ENCODE measurements at places on chromosomes 1 and 21.

- DNase-seq: no peak
These were observed 32.0 kb downstream of the CCSAP start for GRCh38 chr1:229310833-229311232.

- DNase-seq: no peak
These were observed 59.9 kb downstream of the LDLRAD2 start for GRCh38 chr1:21871943-21872342.

DNA sequence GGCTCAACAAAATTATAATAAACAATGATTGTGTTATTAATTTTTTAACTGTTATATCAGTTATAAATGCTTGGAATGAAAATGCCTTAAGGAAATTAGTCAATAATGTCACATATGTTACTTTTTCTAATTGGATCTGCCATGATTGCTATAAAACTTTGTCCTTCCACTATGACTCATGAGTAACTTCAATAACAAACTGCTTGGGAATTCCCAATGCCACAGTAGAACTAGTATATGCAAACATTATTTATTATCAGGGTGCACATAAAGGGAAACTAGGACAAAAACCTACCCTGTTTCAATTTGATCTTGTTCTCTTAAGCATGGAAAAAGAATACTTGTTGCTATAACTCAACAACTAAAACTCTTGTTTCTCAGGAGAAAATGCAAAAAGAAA, 59.1 kb upstream of the PDC start:
- no peak for DNase-seq

GRCh38 chr1:20187813-20188454, 1.6 kb upstream of the PLA2G2C start:
- DNase-seq: no peak

Data from activated naive CD4-positive, alpha-beta T cell treated with anti-CD3 and anti-CD28 coated beads for 36 hours (primary cell).